ENCODE measurements at places on chromosomes 1 and 21.

- no peak for DNase-seq
Observed at GRCh38 chr1:60402216-60402615, 328.6 kb upstream of the C1orf87 start.

DNA sequence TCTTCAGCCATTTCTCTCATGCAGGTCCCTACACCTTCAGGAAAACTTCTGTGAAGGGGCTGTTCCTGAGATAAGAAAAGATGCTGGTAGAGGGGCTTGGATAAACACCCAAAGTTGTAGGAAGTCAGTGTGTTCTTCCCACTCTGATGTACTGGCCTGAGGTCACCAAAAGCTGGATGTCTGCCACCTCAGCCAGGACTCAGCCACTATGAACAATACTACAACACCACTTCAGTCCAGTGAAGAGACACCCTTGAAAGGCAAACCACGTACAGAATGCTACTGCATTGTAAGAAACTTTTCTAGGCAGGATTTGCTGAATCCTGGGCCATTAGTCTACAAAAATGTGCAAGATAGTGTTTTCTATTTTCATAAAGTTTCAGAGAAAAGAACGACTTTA, 2.4 kb downstream of the PTPN14 start:
- DNase-seq, result peak; percentile 62

- no peak for DNase-seq
Observed at GRCh38 chr1:56147034-56147433, 432.3 kb downstream of the PLPP3 start.

DNA sequence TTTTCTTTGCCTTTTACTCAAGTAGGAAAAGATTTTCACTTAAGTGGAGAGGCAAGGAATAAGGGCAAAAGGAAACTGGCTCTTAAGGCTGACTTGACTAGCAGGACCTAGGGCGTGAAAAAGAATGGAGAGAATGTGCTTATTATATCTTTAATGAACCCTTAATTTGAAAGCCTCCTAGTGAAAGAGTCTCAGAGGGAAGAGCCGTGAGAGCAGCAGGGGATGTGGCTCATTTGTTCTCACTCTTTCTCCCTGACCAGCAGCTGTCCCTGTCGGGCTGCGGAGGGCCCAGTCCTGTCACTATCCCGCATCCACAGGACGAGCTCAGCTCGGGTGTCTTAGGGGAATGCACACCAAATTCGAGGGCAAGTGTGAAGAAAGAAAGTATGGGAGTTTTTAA, 180.1 kb downstream of the EDEM3 start:
- no peak for DNase-seq

DNA sequence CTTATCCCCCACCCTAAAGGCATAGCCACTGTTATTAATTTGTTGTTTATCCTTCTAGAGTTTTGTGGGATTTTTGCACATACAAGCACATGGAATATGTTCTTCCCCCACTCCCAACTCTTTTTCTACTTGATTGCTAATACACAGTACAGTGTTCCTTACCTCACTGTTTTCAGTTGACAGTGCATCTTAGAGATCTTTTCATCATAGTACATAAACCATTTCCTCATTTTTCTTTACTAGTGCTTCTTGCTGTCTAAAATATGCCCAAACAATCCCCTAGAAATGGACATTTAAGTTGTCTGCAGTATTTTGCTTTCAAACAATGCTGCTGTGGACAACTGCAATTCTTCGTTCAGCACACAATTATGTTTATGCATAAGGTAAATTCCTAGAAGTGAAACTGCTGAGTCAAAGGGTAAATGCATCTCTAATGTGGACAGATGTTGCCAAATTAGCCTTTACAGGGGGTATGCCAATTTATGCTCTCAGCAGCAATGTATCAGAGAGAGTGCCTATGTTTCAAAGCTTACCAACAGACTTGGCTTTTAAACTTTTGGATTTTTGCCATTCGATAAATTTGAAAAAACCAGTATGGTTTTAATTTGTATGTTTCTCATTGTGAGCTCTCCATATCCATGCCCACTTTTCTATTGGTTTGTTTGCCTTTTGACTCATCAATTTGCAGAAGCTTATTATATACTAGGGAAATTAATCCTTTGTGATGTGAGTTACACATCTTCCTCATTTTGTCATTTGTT, 132.6 kb downstream of the MRPS6 start:
- DNase-seq, result no peak

- peak; percentile 67 for DNase-seq
Observed at GRCh38 chr1:84781946-84782771, 91.9 kb upstream of the SSX2IP start.

DNA sequence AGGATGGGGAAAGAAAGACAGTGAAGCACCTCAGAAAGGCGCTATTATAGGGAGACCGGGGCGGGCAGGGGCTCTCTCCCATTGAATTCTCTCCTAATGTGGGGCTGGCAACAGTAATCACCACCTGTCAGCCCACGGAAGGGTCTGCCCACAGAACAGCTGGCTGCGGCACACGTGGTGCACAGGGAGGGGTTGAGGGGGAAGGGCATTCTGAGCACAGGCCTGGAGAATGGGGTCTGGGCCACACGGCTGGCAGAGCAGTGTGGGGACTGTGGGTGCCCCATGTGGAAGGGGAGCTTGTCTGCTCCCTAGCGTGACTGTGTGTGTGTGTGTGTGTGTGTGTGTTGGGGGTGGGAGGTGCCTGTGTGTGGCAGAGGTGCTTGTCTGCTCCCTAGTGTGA, 4.1 kb downstream of the OLFML3 start:
- DNase-seq, result no peak

- peak; percentile 68 for DNase-seq
Observed at GRCh38 chr1:100606438-100606837, 68.5 kb downstream of the GPR88 start.

GRCh38 chr1:22539510-22540118, 23.7 kb upstream of the EPHA8 start:
- DNase-seq, result no peak

- DNase-seq, result no peak
Observed at GRCh38 chr1:171420810-171421209, 64.5 kb upstream of the PRRC2C start.

DNA sequence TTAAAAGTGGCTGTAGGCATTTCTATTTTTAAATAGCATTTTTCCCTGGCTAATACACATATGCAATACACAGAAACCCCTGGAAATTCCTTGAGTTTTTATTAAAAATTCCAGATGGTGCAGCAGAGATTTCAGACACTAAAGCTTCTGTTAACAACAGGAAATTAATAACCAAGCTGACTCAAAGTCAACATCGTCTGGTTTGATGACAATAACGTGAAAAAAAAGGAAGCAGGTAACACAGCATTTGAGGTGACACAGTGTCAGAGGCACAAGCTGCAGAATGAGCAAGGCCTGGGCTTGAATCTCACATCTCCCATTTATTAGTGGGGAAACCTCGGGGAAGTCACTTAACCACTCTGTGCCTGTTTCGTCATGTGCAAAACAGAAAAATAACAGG, 64.6 kb upstream of the GJB5 start:
- no peak for DNase-seq

DNA sequence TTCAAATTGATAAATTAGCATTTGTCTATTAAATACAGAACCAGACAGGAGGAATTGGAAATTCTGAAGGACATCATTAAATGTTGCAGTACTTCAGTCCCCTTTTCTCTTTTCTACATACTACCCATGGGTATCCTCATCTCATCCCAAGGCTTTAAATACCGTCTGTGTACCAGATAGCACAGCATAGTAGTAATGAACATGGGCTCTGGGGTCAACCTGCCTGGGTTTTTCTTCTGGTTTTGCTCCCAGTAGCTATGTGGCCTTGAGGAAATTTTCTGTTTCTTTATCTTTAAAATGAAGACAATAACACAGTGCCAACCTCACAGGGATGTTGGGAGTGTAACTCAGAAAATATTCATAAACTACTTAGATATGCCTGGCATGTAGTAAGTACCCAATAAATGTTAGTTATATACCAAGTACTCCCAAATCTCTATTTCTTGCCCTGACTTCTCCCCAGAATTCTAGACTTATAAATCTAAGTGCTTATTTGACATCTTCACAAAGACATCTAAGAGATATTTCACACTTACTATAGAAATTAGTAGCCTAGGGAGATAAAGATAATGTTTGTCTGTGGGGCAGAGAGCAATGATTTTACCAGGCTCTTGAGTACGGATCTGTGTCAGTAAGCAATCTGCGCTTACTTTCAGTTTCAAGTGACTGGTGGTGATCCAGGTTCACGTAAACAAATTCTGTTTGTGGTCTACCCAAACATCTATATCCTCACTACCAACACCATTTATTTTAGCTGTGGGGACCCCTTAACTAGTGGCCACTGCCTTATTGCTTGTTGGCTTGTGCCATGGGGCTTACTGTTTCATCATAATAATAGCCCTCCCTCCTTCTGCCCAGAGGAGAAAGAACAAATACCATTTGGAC, 37.3 kb downstream of the VANGL2 start:
- DNase-seq, result no peak

DNA sequence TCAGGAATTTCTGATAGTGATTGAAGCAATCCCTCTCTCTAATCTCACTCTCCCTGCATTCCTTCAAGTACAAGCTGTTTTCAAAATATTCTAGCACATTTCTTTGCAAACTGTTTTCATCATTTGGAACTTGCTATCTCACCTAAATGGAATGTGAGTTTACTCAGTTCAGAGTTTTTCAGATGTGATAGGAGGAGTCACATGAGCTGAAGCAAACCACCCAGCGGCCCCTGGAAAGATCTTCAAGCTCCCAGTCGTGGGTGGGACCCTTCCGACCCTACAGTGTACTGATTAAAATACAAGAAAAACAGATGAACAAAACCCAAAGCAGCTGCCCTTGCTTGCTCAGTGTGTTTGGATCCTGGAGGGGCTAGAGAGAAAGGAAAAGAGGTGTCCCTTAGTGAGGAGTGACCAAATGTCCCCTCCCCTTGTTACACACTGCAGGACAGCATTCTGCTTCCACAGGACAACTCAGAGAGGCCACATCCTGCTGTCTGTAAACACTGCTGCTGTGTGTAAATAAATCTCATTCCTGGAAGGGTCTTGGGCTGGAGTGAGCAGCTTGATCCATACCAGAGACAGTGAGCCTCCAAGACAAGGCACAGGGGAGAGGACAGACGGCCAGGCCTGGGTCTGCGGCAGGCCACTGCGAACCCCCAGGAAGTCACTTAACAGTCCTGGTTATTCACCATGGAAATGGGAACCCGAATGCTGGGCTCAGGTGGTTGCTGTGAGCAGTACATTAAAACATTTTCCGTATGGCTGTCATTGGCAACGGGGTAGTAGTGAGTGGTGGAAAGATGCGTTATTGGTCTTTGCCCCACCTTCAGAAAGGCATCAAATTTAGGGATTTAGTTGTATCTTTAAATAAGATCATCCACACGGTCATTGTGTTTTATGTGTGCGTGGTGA, 229.2 kb downstream of the RHOU start:
- peak; percentile 67 for DNase-seq

GRCh38 chr1:182687361-182687760, 3.0 kb upstream of the RGS8 start:
- DNase-seq, result no peak

DNA sequence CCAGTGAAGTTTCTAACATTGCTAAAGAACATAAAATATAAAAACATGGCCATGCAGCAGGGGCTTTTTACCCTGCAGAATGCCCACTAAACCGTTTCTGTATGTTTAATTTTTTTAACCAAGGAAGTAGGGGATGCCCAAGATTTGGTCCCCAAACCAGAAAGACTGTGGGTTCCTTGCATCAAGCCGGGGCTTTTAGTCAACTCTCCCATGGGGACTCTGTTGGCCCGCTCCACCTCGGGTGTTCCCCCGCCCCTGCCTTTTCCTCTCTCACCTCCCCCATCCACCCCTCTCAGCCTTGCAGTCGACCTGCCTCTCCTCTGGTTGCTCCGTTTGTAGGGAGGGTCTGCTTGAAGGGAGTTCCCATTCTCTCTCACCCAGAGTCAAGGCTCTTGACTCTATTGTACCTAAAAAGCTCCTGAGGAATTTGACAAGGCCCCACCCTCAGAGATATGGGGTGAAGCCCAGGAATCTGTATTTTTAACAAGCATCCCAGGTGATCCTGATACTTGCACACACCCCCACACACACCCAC, 117.5 kb downstream of the TOMM20 start:
- no peak for DNase-seq

- DNase-seq, result peak; percentile 27
Observed at GRCh38 chr1:107357376-107357775, 216.5 kb downstream of the NTNG1 start.

DNA sequence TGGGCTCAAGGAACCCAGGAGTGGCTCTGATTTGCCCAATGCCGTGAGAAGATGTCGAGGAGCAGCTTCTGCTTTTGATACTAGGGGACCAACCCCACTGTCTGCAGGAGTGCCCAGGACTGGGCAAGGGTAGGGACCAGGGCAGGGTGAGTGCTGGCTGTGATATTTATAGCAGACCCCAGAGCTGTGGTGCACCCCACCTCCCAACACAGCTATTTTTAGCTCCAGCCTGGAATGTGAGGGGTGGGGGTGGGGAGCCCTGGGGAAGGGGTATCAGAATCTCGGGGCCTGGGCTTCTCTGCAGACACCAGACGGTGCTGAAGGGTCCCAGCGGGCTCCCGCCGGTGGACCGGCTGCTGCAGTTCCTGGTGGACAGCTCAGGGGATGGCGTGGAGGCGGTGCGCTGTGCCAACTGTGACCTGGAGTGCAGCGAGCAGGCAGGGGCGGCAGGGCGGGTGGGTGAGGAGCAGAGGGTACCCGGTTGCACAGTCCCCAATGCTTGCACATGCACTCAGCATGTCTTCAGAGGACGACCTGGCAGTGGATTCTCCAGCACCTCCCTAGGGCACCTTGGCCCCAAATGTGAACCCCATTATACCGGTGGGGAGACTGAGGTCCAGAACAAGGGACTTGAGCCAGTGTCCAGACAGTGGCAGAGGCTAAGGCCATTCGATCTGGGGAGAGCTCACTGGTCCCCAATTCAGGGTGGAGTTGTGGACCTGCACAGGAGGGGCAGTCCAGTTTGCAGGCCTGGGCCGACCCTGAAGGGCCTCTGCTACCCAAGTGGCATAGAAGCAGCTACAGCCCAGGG, 1.4 kb downstream of the RNF207 start:
- no peak for DNase-seq
